Uterus (tissue), 4 donors: ENCODE measurements at places on chromosomes 11 and 22. TPM values are rescaled to one million over a fixed set of nuclear protein-coding genes. Genes with fewer than 3 reads are reported as not detected.

GRCh38 chr11:7381937-7382336, 103.4 kb upstream of the OLFML1 start:
- H3K27ac ChIP-seq, result no peak overlapping the region
- no peaks in the 10 kb centered on the region for H3K27me3 ChIP-seq
- no peaks in the 10 kb centered on the region for H3K4me1 ChIP-seq
- no peak for DNase-seq

DNA sequence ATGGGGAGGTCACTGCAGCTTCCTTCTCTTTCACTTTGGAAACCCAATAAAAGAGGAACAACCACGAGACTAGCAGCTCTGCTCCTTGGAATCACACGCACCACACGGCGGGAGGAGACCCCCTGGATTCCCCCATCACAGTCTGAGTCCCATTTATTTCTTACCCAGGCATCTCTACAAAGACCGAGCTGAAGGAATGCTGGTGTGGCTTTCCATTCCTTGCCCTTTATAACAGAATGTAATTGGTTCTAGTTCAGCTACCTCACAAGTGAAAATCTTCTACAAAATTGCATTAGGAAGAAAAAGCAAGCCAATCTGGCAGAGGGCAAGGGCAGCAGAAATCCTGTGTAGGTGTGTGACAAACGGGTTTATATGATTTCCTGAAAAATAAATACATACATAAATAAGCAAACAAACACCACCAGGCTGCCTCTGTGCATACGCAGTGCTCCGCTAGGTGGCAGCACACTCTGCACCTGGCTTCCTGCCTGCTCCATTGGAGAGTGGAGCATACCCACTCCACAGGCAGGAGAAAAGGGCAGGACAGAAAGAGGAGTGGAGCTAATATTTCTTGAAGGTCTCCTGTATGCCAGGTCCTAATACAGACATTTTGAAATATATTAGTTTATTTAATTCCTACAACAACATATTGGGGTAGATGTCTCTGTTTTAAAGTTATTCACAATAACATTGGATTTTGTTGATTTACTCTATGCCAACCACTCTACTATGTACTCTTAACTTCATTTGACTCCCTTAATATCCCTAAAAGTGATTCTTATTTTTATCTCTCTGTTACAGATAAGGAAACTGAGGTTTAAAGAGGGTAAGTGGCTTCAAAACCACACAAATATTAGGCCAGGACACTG, 673.1 kb downstream of the KCNA4 start:
- H3K36me3 ChIP-seq, result no peaks in the 10 kb centered on the region
- no peak overlapping the region for H3K27ac ChIP-seq
- H3K4me3 ChIP-seq, result no peak overlapping the region
- no peaks in the 10 kb centered on the region for H3K27me3 ChIP-seq
- DNase-seq, result peak; percentile 11

GRCh38 chr11:68044145-68044813, 5.5 kb downstream of the TCIRG1 start:
- no peaks in the 10 kb centered on the region for H3K27me3 ChIP-seq
- no peak for DNase-seq
- no peak overlapping the region for H3K4me3 ChIP-seq
- H3K36me3 ChIP-seq, result no peaks in the 10 kb centered on the region
- H3K27ac ChIP-seq, result no peak overlapping the region

GRCh38 chr11:12944889-12945288, 64.2 kb upstream of the RASSF10 start:
- no peaks in the 10 kb centered on the region for H3K36me3 ChIP-seq
- DNase-seq, result no peak
- no peak overlapping the region for H3K4me3 ChIP-seq
- no peak overlapping the region for H3K27ac ChIP-seq
- H3K27me3 ChIP-seq, result no peaks in the 10 kb centered on the region

APOA5 gene
- not detected for total RNA-seq

ELF5 gene
- not detected for total RNA-seq

OR51B2 gene
- total RNA-seq, result 1.5 TPM

GRCh38 chr11:17572791-17573460, 25.9 kb downstream of the OTOG start:
- no peaks in the 10 kb centered on the region for H3K27me3 ChIP-seq
- DNase-seq, result no peak
- H3K27ac ChIP-seq, result no peak overlapping the region
- H3K4me3 ChIP-seq, result no peak overlapping the region

DNA sequence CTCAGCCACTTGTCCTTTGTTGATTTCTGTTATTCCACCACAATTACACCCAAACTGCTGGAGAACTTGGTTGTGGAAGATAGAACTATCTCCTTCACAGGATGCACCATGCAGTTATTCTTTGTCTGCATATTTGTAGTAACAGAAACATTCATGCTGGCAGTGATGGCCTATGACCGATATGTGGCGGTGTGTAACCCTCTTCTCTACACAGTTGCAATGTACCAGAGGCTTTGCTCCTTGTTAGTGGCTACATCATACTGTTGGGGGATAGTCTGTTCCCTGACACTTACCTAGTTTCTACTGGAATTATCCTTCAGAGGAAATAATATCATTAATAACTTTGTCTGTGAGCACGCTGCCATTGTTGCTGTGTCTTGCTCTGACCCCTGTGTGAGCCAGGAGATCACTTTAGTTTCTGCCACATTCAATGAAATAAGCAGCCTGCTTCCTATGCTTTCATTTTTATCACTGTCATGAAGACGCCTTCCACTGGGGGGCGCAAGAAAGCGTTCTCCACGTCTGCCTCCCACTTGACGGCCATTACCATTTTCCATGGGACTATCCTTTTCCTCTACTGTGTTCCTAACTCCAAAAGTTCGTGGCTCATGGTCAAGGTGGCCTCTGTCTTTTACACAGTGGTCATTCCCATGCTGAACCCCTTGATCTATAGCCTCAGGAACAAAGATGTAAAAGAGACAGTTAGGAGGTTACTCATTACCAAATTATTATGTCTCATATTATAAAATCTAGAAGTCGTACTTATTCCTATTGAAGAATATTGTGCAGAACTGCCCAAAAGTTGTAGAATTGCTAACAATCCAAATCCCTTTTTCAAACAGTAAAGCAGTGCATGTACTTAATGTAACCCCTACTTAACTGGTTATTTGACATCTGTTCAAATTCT, 53.2 kb downstream of the OR4C6 start:
- H3K4me3 ChIP-seq, result no peak overlapping the region
- DNase-seq, result no peak
- H3K27ac ChIP-seq, result no peak overlapping the region
- H3K36me3 ChIP-seq, result no peaks in the 10 kb centered on the region
- no peaks in the 10 kb centered on the region for H3K4me1 ChIP-seq

PRR33 gene
- not detected for total RNA-seq

IL17REL gene
- total RNA-seq, result 0.26 TPM

- no peaks in the 10 kb centered on the region for H3K4me1 ChIP-seq
- no peak overlapping the region for H3K4me3 ChIP-seq
- no peak overlapping the region for H3K27ac ChIP-seq
- no peak for DNase-seq
- no peaks in the 10 kb centered on the region for H3K27me3 ChIP-seq
- H3K36me3 ChIP-seq, result no peaks in the 10 kb centered on the region
Measured at GRCh38 chr11:110481523-110481922, 51.8 kb downstream of the FDX1 start.

FERMT3 gene
- total RNA-seq, result 11.3 TPM

DNA sequence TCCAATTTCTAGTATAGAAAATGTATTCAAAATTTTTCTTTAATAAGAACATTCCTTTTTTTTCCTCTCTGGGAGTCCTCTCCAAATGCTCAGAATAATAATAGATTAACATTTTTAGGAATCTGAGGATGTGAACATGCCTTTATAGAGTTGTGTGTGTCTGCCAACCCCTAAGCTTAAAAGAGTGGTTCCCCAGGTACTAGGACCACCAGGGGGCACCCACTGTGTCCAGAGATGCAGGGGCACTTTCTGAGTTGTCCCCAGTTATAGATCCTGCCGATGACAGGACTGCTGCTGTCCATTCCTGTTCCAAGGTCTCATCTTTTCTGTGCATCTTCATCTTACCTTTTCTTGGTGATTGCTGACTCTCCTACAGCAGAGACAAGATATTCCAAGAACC, 27.0 kb upstream of the MICAL2 start:
- no peak overlapping the region for H3K4me3 ChIP-seq
- H3K36me3 ChIP-seq, result no peaks in the 10 kb centered on the region
- H3K4me1 ChIP-seq, result peaks cover 4% of the 10 kb centered on the region
- DNase-seq, result no peak
- H3K27ac ChIP-seq, result no peak overlapping the region

GRCh38 chr22:43850529-43850928, 11.8 kb downstream of the SULT4A1 start:
- DNase-seq, result no peak
- no peaks in the 10 kb centered on the region for H3K36me3 ChIP-seq
- no peaks in the 10 kb centered on the region for H3K27me3 ChIP-seq
- no peaks in the 10 kb centered on the region for H3K4me1 ChIP-seq
- H3K27ac ChIP-seq, result no peak overlapping the region

SMC1B gene
- not detected for total RNA-seq

- H3K4me1 ChIP-seq, result no peaks in the 10 kb centered on the region
- peak; percentile 58 for DNase-seq
- H3K27me3 ChIP-seq, result no peaks in the 10 kb centered on the region
- H3K36me3 ChIP-seq, result no peaks in the 10 kb centered on the region
- no peak overlapping the region for H3K4me3 ChIP-seq
- peak overlapping the region; percentile 69 for H3K27ac ChIP-seq
Measured at GRCh38 chr22:41217553-41218157, 12.5 kb downstream of the L3MBTL2 start.

DNA sequence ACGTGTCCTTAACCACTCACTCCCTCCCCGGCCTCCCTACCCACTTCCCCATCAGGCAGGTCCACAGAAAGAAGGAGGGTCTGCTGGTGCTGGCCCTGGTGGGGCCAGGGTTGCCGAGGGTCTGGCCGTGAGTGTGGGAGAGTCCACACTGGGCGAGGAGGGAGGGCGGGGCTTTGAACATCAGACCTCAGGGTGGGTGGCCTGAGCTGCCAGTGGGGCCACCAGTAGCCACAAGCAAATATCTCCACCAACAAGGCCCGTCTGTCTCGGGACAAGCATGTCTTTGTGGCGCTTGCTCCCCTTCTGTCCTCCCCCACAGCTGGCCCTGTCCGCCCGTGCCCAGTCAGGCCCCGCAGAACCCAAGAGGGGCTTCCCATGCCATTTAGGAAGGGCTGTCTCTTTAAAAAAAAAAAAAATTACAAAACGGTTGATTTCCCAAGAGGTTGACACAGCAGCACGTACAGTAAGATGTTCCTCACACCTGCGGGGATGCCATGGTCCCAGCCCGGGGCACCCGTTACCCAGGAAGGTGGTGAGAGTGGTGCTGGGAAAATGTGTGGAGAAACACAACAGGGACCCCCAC, 17.7 kb upstream of the TALDO1 start:
- H3K27me3 ChIP-seq, result no peaks in the 10 kb centered on the region
- H3K36me3 ChIP-seq, result no peaks in the 10 kb centered on the region
- H3K27ac ChIP-seq, result no peak overlapping the region
- H3K4me3 ChIP-seq, result no peak overlapping the region
- no peak for DNase-seq

GRCh38 chr22:39724390-39724789, 153.8 kb downstream of the CACNA1I start:
- H3K4me1 ChIP-seq, result no peaks in the 10 kb centered on the region
- H3K27me3 ChIP-seq, result no peaks in the 10 kb centered on the region
- no peak overlapping the region for H3K4me3 ChIP-seq
- H3K36me3 ChIP-seq, result no peaks in the 10 kb centered on the region
- no peak overlapping the region for H3K27ac ChIP-seq

SLC25A18 gene
- total RNA-seq, result 11.7 TPM

DNA sequence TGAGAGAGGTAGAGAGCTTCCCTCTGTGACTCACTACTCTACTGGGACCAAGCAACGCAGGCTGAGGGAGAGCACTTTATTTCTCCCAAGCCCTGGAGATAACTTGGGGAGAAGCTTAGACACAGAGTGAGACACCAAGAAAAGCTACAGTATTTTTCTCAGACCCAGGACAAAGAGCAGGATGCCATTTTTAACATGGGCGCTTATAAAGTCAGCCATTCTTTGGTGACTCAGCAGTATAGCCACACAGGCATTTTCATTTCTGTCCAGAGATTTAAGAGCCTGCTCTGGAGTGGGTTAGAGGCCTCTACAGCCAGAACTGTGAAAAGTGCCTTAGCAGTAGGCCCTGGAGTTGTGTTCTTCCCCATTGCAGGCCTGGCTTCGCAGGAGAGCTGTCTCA, 55.0 kb upstream of the GLYAT start:
- no peak overlapping the region for H3K27ac ChIP-seq
- no peak overlapping the region for H3K4me3 ChIP-seq
- no peaks in the 10 kb centered on the region for H3K4me1 ChIP-seq
- no peaks in the 10 kb centered on the region for H3K27me3 ChIP-seq

DNA sequence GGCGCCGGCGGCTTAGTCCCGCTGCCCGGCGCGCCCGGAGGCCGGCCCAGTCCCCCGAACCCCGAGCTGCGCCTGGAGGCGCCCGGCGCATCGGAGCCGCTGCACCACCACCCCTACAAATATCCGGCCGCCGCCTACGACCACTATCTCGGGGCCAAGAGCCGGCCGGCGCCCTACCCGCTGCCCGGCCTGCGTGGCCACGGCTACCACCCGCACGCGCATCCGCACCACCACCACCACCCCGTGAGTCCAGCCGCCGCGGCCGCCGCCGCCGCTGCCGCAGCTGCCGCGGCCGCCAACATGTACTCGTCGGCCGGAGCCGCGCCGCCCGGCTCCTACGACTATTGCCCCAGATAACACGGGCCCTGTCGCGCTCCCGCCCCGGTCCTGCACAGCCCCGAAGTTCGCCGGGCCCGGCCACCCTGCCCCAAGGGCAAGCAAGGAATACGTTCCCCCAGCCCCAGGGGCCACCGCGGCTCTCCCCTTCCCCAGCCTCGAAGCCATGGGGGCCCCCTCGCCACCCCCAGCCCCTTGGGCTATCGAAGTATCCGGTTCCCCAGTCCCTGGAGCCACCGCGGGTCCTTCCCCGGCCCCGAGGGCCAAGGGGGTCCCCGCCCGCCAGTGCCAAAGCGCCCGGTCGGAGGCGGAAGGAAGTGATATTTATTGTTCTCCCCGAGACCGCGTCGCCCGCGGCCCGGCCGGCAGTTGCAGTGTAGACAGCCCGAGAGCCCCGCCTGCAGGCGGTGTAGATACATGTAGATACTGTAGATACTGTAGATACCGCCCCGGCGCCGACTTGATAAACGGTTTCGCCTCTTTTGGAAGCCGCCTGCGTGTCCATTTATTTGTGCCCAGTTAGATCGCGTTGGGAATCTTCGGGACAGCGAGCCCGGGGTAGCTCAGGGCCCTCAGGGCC, 6.2 kb downstream of the TBX1 start:
- peaks cover 48% of the 10 kb centered on the region for H3K27me3 ChIP-seq
- DNase-seq, result no peak
- no peaks in the 10 kb centered on the region for H3K4me1 ChIP-seq
- H3K36me3 ChIP-seq, result no peaks in the 10 kb centered on the region

- H3K27ac ChIP-seq, result peak overlapping the region; percentile 100
- DNase-seq, result peak; percentile 77
- H3K4me1 ChIP-seq, result no peaks in the 10 kb centered on the region
- H3K4me3 ChIP-seq, result peak overlapping the region; percentile 67
- H3K36me3 ChIP-seq, result no peaks in the 10 kb centered on the region
Measured at GRCh38 chr22:46070215-46070802, 80.0 kb upstream of the PPARA start.

OR5P2 gene
- not detected for total RNA-seq
